ENCODE measurements at places on chromosomes 16 and 17.

DNA sequence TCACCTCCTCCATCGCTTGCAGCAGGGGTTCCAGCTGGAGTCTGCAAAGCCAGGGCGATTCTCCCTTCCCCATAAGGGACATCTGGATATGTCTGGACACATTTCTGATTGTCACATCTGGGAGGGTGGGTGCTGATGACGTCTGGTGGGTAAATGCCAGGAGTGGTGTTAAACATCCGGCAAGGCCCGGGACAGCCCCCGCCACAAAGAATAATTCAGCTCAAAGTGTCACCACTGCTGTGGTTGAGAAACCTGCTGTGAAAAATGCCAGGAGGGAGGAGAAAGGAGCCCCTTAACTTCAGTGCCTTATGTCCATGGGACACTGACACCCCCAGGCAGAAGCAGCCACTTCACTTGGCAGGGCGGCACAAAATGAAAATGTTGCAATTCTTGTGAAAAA lies 179.4 kb upstream of the SDK2 start:
- no peak for DNase-seq

- DNase-seq = no peak
Measured at GRCh38 chr16:31182391-31182790, 2.5 kb downstream of the FUS start.

DNA sequence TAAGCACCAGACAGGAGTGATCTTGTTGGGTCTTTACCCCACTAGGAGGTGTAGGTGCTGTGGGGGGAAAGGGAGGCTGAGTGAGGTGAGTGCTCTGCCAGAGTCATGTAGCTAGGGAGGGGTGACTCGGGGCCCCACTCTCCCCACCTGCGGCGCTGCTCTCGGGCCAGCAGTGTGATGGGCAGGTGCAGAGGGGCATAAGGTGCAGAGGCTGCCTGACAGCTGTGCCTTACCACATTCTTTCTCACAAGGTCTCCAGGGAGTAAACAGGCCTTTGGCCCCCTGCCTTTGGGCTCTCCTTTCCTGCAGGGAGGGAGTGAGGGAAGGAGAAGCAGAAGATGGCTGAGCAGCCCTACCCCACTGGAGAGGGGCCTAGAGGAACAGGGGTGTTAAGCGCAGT lies 4.5 kb upstream of the CNP start:
- DNase-seq = no peak

- DNase-seq = no peak
Measured at GRCh38 chr17:37218849-37219248, 156.9 kb upstream of the C17orf78 start.

- no peak for DNase-seq
Measured at GRCh38 chr16:84268291-84269040, 26.2 kb upstream of the WFDC1 start.

DNA sequence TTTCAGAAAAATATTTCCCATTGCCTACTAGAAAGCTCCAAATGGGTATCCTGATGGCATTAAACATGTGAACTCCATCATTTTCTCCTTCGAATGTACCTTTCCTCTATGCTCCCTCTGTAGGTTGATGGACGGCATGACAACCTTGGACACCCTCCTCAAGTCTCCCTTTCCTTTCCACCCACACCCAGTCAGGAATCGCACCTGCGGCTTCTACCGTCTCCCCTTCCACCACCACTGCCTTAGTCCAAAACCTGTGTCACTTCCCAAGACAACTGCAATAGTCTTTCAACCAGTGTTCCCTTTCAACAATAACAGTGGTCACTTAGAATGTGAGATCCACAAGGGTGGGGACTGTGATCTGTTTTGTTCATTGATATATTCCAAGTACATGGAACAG lies 233.1 kb upstream of the AXIN2 start:
- DNase-seq = no peak

DNA sequence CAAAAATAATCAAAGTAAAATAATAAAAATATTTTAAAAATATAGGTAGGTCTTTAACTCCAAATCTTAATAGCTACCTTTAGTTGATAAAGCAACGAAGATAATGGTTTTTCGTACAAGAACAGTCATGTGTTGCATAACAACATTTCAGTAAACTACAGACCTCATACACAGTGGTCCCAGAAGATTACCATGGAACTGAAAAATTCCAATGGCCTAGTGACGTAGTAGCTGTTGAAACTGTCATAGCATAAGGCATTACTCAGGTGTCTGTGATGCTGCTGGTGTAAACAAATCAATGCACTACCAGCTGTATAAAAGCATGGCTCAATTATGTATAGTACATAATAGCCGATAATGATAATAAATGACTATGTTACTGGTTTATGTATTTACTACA lies 43.9 kb downstream of the CREBBP start:
- DNase-seq = no peak

- DNase-seq = no peak
Measured at GRCh38 chr16:86628614-86629013, 50.3 kb downstream of the FOXL1 start.

Measured in stimulated activated naive B cell treated with anti-CD40 and anti-IgM and Interleukin-4, amounts not matched to agents 10 μg/mL and 1 μg/mL and 100 μg/mL, for 72 hours (primary cell).